ENCODE measurements at places on chromosomes 7 and 10.

DNA sequence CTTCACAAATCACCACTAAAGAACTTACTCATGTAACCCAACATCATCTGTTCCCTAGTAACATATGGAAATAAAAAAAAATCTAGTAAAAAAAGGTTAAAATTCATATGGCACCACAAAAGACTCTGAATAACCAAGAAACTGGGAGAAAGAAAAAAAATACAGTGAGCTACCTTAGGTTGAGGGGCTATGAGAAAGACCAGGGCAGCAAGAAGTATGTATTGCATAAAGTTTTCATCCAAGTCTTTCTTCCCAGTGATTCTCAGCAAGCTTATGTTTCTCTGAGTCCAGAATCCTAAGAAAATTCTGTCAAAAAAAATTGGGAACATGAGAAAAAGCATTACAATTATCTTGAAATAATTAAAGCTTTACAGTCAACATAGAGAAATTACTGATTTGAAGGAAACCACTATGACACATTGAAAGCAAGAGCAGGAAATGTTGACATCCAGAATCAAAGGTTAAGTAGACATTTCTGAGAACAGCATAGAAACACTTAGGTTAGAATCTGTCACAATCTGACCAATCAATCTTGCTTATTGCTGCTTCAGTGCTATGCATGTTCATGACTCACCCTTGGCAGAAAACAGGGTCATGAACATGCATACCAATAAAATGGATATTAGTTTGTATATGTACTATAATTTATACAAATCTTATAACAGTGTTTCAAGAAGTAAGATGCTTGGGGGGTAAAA lies 494.0 kb upstream of the POT1 start:
- no peak for DNase-seq

- DNase-seq: no peak
These were observed 1346.3 kb downstream of the REEP3 start for GRCh38 chr10:64867501-64867962.

DNA sequence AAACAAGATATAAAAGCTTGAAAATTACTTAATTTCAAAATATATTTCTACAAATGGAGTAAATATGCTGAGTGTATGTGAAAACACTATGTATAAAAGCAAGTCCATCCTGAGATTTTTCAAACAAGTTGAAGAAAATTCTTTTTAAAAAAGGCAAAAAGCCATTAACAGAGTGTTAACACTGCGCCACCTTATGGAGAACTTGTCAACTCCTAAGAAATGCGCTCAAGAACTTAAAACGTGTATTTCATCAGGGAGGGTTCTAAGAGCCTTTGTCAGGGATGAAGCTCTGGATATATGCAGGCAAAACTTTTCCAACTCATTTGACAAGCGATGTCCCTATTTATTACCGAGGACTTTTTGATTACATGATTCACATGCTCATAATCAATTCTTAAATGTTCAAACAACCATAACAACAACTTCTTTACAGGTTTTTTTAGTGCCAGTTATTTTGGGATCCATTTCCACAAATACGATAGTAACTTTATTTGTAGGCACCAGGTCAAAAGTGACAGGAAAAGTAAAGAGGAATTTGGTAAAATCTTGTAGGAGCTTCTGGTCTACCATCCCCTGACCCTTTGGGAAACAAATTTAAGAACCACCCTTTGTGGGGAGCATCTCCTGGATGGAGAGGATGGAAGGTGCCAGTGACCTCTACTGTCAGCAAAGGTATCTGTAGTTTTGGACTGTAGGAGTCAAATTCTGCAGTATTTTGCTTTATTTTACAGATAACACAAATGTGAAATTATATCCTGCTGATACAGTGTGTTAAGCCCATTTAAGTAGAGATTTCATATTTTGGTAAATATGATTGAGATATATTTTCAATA lies 23.2 kb downstream of the CALCR start:
- DNase-seq: no peak

DNA sequence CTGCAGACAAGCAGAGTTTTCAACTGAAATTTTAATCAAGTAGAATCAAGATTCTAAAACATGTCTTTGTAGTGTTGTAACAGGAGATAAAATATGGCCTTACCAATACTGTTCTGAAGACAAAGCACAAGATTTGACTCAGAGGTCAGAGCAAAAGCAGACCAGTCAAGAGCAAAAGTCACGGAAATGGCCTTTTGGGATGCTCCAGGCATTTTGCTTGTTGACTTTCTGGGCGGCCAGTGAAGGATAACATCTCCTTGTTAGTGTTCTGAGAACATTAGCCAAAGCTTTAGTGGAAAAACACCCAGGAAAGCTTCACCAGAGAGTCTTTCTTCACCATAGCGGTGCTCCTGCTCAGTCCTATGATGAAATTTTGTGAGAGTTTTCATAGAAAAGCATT lies 590.6 kb downstream of the ARL4A start:
- no peak for DNase-seq

GRCh38 chr7:24764011-24764410 lies 6.7 kb upstream of the GSDME start:
- no peak for DNase-seq

DNA sequence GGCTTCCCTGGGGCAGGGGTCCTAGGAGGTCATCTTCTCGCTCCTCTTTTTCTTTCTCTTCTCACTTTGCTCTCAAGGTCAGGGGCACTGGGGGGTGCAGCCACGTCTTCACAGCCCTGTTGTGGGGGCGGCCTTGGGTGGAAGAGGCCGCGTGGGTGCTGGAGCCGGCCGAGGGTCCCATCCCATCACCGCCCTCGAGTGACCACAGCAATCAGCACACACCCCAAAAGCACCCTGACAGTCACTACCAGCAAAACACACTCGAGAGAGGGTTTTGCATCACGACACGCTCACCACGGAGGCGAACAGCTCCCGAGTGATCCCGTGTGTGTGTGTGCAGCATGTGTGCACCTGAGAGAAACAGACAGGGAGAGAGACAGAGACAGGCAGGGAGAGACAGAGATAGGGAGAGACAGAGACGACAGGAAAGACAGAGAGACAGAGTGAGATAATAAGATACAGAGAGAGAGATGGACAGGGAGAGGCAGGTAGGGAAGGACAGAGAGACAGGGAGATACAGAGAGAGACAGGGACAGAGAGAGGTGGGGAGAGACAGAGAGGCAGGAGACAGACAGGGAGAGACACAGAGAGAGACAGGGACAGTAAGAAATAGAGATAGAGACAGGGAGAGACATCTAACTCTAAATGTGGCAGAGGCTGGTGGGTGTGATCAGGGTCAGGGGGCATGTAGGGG lies 100.9 kb downstream of the WDR37 start:
- DNase-seq: no peak

- no peak for DNase-seq
These were observed 94.7 kb downstream of the DYNC2I1 start for GRCh38 chr7:158950914-158951635.

DNA sequence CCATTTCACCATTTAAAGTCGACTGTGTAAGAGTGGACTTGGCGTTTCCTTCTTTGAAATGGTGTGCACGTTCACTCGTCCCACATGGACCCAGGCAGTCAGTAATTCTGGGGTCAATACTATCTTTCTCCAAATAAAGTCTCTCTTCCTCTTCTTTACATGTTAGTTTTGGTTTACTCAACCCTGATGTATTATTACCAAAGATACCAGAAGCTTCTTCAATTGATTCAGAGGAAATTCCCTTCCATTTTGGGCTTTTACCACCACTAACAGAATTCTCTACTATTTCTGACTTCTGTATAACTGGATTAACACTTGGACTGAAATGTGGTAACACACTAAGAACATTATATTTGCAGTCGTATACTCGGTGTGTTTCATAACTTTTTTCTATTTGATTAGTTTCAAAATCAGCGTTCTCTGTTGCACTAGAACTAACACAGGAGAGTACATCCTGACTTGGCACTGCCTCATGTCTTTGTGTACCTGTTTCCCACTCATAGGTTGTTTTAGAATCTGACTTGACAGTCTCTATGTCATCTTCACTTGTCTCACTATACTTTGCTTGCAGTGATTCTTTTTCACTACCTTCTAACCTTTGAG lies 60.8 kb downstream of the LARP4B start:
- DNase-seq: no peak

DNA sequence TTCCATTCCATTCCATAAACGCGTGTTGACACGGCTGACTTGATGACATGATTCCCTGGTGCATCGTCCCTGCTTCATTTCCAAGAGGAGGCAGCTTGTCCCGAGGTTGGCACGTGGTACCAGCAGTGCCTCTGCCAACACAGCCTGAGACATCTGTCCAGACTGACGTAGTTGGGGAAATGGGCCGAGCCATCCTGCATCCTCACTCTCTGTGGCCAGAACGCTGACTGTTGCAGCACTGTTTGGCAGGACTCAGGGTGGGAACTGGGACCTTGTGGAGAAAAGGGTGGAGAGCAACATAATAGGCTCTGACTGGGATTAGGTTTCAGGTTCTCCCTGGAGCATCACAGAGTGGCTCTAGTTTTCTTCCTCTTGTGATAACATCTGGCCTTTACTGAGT lies 118.6 kb upstream of the BTBD16 start:
- no peak for DNase-seq

- DNase-seq: no peak
These were observed 1.6 kb upstream of the ZC3HAV1 start for GRCh38 chr7:139111147-139111546.

DNA sequence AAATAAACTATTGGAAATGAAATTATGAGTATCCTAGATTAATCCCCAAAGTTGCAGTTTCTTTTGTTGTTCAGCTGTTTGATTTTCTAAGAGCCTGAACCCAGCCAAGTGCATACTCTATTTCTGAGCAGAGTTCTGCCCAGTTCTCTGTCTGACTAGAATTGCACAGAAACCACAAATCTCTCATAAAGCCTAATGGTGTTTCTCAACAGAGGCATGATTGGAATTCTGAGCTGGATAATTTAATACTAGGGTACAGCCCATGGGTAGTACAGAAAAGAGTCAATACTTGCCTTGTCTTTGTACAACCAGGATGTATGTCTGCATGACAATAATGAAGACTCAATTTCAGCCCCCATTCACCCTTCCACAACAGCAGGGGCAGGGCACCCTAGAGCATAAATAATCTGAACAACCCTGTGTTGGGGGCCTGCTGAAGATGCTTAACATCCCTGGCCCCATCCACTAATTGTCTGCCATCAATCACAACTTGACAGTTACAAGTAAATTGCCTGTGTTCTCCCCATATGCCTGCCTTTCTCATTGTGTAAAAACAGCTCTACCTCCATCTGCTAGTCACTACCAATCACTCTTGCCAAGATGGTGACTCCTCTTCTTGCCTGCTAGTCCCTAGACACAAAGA lies 114.4 kb downstream of the NPSR1 start:
- DNase-seq: no peak

DNA sequence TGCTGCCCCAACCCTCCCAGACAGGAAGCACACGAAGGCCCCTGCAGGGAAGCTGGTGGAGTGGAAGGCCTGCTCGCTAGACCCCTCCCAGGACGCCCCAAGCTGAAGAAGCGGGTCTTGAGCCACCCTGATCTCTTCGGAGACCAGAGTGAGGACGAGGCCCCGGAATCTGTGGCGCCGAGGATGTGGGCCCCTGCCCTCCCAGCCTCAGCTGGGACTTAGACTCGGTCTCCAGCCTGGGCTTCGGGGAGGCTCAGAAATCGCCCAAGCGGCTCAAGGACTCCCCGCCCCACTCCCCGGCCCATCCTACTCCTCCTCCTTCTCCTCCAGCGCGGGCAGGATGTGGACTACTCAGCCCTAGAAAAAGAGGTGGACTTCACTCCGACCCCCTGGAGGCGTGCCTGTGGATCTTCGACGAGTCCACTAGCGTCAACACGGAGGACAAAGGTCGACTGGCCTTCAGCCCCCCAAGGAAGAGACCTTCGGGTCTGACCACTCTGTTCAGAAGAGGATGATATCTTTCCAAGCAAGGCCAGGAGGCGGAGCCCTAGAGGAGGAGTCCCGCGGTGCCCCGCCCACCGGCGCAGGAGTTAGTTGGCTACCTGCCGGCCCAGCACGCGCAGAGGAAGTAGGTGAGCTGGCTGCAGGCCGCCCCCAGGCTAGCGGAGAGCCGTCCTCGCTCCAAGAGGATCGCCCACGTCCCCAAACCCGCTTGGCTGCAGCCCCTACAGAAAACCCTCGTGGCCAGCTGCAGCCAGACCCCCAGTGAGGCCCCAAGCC lies 21.9 kb upstream of the LANCL2 start:
- DNase-seq: no peak

- DNase-seq: no peak
These were observed 645.7 kb downstream of the PHTF2 start for GRCh38 chr7:78444267-78444666.

Measured in CD4-positive, alpha-beta T cell treated with Interleukin-15 for 1 hour (primary cell).